ENCODE measurements at places on chromosomes 6 and 20.

GRCh38 chr6:31161216-31162126 is 3.1 kb downstream of the TCF19 start:
- no peak for DNase-seq

DNA sequence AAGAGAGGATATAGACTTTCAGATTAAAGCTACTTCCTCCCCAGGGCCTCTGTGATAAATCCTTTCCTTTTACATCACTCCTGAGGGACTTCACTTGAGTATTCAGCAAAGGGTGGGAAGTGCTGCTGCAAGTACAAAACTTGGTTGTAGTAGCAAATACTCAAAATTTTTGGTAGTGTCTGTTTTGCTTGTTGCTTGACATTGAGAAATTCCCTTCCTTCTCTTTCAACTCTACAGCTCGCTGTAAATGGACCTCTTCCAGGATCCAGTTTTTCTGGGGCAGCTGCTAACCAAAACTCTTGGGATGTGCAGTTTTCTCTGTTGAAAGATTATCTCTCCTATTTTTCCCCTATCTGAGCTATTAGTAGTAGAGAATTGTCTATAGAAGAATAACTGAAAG is 472.0 kb downstream of the CD109 start:
- no peak for DNase-seq

DNA sequence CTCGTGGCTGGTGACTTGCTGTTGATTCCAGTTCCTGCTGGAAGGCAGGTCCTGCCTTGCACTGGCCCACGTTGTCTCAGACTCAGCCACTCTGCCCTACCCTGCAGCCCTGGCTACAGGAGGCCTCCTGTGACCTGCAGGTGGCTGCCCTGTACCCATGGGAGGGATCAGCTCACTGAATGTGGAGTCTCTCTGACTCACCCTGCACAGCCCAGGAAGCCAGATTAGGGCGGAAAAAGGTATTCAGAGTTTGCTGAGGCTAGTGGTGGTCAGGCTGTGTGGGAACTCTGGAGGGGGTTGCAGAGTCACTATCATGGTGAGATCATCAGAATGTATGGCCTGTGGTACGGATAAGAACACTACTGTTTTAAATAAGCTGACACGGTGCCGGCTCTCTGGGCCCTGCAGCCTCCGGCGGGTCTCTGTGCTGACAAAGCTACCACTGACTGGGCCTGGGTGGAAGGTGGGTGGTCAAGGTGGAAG is 24.7 kb upstream of the PYGB start:
- DNase-seq: no peak

- DNase-seq: no peak
Measured at GRCh38 chr6:140441256-140441655, 1066.8 kb upstream of the CITED2 start.

DNA sequence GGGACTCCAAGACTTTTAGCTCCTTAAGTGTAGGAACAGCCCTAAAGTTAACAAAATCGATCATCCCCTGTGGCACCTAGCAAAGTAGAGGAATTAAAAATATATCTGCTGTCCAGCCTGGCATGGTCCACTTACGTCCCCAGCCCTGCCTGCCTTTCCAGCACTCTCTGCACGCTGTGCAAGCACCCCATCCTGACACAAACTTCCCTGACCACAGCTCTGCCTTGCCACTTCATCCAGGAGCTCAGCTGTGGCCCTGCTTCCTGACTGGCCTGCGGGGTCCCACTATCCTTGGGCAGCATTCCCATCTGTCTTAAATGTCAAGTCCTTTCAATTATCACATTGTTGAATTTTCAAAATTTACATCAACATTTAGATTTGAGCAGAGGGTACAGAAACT is 39.0 kb downstream of the BLOC1S5 start:
- DNase-seq: no peak

GRCh38 chr6:69868252-69868804 is 2.0 kb downstream of the COL19A1 start:
- DNase-seq: no peak

DNA sequence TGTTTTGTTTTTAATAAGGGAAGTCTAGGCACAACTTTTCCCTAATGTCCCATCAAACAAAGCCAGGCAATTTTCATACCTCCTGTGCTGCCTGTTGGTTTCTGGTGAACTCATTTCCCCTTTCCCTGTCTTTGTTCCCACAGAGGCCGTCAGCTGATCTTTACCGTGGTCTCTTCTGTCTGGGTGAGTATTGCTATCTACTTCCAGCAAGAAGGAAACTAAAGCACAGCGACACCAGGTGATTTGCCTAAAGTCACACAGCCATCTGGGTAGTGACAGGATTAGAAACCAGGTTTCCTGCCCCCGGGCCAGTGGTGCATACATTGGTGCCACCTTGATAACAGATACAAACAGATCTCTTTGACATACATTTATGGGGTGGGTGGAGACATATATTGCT is 59.6 kb downstream of the RAB44 start:
- no peak for DNase-seq

- DNase-seq: no peak
Measured at GRCh38 chr20:21004386-21005076, 101.6 kb downstream of the LINC00237 start.

GRCh38 chr6:8670792-8671191 is 235.4 kb upstream of the SLC35B3 start:
- no peak for DNase-seq

DNA sequence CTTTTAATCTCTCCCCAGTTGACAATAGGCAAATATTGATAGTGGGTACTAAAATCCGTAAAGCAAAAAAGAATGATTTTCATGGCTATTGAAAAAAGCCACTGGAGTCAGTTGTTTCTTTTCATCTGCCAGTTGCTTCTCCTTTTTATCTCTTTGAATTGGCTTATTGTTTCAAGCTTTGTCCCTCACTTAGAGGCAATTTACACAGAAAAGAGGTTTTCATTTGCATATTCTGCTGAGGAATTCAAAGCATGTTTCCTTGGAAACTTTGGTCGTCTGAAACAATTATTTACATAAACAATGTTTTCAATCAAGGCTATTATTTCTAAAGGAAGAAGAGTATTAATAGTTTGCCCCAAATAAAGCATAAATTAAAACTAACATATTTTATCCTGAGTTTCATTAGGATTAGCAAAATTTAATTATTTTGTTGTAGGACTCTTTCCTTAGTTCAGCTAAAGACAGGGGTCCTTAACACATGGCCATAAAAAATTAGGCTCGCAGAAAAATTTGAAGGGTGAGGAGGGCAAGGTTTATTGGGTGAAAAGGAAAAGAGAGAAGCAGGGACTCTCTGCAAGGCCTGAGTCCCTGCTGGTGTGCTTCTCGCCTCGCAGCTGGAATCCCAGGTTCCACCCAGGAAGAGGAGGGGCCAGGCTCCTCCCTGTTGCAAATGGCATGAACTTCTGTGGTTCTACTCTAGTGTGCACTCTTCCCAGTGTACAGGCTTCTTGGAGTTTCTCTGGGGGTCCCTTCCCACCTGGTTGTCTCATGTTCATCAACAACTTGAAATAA is 138.8 kb upstream of the LAMA2 start:
- no peak for DNase-seq

DNA sequence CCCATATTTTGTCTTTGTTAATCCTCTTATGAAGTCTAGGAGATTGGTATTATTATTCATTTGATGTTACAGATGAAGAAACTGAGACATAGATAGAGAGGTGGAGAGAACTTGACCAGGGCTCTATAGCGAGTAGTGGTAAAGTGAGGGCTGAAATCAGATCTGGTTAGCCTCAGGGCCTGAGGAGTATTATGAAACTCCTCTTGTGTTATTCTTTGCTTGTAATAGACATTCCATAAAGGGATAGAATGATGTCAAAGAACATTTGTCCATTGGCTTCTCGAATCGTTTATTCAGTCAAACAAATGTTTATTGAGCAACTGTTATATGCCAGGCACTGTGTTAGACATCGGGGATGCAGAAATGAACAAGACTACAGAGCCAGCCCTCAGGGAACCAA is at the start of gene IL22RA2:
Gene IL22RA2, minus strand, starts transcription at position 144 of the 400 bp plus-strand sequence. CDS start 11,895 bp downstream, outside the sequence.
- no peak for DNase-seq

DNA sequence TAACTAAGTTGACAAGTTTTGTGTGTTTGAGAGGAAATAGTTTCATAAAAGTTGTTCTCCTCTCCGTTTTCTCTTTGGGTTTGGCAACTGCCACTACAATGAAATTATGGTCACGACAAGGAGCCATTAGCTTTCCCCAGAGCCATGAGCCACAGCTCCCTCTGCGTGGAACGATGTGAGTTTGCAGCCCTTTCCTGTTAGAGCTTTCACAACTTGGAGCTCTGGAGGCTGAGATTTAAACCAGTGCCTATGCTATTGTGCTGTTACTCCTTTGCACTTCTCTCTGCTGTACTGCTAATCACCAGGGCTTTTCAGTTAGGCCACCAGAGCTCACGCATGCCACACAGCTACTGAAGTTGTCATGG is 29.3 kb upstream of the TXNDC5 start:
- DNase-seq: no peak

DNA sequence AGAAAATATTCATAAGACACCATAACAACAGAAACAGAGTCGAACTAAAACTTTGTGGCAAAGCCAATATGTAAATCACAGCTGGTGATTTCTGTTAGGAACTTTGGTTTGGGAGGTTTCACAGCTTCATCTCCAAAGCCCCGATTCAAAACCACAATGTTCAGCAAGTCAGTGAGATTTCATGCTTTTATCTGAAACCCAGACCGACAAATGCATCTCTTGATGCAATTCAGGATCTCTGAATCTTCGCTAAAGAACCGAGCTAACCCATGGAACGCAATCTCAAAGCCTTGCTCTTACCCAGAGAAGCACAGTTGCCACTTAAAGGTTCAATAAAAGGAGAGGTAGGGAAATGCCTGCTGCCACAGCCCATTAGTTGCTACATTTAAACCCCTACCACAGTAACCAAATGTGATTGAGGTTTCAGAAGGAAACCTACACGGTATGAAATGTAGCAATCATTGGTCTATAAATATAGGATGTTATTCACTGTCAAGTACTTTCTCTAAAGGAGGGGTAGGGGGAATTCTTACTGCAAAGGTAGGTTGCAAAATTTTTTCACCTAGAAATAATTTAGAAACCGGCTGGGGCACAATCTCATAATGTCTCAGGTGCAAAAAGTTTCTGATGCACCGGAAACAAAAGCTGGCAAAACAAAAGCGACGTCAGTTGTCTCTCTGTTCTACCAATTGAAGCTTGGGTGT is 381.0 kb upstream of the ARID1B start:
- DNase-seq: no peak

GRCh38 chr20:45938727-45939438 is 4.4 kb downstream of the PCIF1 start:
- DNase-seq: no peak

- DNase-seq: no peak
Measured at GRCh38 chr20:52801628-52802006, 170.5 kb upstream of the TSHZ2 start.

GRCh38 chr6:45420909-45421708 is 43.4 kb upstream of the SUPT3H start:
- DNase-seq: no peak

DNA sequence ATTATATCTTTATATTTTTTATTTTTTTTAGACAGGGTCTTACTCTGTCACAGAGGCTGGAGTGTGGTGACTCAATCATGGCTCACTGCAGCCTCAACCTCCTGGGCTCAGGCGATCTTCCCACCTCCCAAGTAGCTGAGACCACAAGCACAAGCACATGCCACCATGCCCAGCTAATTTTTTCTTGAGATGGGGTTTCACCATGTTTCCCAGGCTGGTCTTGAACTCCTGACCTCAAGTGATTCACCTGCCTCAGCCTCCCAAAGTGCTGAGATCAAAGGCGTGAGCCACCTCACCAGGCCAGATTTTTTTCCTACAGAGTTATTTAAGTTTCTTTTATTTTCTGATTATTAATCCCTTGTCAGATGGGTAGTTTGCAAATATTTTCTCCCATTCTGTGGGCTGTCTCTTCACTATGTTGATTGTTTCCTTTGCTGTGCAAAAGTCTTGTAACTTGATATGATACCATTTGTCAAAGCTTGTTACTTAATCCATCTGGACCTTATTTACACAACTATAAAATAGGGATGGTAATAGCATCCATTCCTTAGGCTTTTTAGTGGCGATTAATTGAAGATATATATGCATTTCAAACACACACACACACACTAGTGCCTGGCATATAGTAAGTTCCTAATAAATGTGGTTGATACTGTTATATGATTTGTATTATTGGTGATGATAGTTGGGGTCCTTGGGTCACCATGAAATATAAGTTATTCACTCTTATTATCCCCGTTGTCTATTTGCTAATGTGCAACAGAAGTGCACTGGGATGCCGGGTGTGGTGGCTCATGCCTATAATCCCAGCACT is 187.1 kb downstream of the BCAS1 start:
- no peak for DNase-seq

DNA sequence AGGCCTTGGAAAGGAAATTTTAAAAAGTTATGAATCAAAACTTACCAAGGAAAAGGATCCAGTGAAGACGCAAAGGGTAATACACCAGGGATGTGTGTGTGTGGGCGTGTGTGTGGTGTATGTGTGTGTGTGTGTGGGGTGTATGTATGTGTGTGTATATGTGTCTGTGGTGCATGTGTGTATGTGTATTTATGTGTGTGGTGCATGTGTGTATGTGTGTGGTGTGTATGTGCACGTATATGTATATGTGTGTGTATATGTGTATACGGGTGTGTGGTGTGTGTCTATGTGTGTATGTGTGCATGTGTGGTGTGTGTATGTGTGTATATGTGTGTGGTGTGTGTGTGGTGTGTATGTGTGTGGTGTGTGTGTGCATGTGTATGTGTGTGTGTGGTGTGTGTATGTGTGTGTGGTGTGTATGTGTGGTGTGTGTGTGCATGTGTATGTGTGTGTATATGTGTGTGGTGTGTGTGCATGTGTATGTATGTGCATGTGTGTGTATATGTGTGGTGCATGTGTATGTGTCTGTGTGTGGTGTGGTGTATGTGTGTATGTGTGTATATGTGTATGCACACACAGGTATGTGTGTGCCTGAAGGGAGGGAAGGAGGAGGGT is 176.1 kb upstream of the SUPT3H start:
- DNase-seq: no peak

Measured in activated CD4-positive, CD25-positive, alpha-beta regulatory T cell treated with anti-CD3 and anti-CD28 coated beads, Interleukin-2, amount 50 U/mL, for 72 hours (primary cell).